Tracheal epithelial cell (primary cell): ENCODE measurements at places on chromosomes 5 and 9. TPM values are rescaled to one million over a fixed set of nuclear protein-coding genes. Genes with fewer than 3 reads are reported as not detected.

The TSLP gene
- 0.24 and 0.85 TPM in 2 replicates for total RNA-seq

The PDLIM7 gene
- total RNA-seq, result 25.8 and 86.8 TPM in 2 replicates

The DDX4 gene
- total RNA-seq, result not detected in 2 replicates

The RFESD gene
- total RNA-seq, result 0.48 and 4.0 TPM in 2 replicates

The TLX3 gene
- total RNA-seq, result 0.24 TPM in 1 of 2 replicates, not detected in the other

The CYSRT1 gene
- total RNA-seq, result 0.72 and 6.0 TPM in 2 replicates

The CCDC152 gene
- 0.21 TPM in 1 of 2 replicates, not detected in the other for total RNA-seq

The ZNF366 gene
- total RNA-seq, result not detected in 2 replicates

The PITX1 gene
- 43.9 and 87.6 TPM in 2 replicates for total RNA-seq

The PCDHGB1 gene
- 0.21 and 0.24 TPM in 2 replicates for total RNA-seq

The GABRA1 gene
- not detected in 2 replicates for total RNA-seq

The PSD2 gene
- under 0.01 TPM in 1 of 2 replicates, not detected in the other for total RNA-seq

The LCN9 gene
- total RNA-seq, result not detected in 2 replicates

The SMIM33 gene
- not detected in 2 replicates for total RNA-seq

The FREM1 gene
- total RNA-seq, result not detected in 2 replicates

The SPOCK1 gene
- 2.6 and 14.5 TPM in 2 replicates for total RNA-seq

The FAM221B gene
- not detected in 2 replicates for total RNA-seq

The ADAMTS16 gene
- under 0.01 TPM in 1 of 2 replicates, not detected in the other for total RNA-seq

The ELOVL7 gene
- total RNA-seq, result 14.1 and 22.7 TPM in 2 replicates

The ENTPD8 gene
- total RNA-seq, result 0.24 TPM in 1 of 2 replicates, not detected in the other

The UBE2QL1 gene
- not detected in 2 replicates for total RNA-seq

The MLANA gene
- total RNA-seq, result not detected in 2 replicates

The GTF3C4 gene
- 10.1 and 10.9 TPM in 2 replicates for total RNA-seq
